ENCODE measurements at places on chromosomes 16 and 17. TPM values are rescaled to one million over a fixed set of nuclear protein-coding genes. Genes with fewer than 3 reads are reported as not detected.

Gene CCL4L2
- total RNA-seq: not detected

DNA sequence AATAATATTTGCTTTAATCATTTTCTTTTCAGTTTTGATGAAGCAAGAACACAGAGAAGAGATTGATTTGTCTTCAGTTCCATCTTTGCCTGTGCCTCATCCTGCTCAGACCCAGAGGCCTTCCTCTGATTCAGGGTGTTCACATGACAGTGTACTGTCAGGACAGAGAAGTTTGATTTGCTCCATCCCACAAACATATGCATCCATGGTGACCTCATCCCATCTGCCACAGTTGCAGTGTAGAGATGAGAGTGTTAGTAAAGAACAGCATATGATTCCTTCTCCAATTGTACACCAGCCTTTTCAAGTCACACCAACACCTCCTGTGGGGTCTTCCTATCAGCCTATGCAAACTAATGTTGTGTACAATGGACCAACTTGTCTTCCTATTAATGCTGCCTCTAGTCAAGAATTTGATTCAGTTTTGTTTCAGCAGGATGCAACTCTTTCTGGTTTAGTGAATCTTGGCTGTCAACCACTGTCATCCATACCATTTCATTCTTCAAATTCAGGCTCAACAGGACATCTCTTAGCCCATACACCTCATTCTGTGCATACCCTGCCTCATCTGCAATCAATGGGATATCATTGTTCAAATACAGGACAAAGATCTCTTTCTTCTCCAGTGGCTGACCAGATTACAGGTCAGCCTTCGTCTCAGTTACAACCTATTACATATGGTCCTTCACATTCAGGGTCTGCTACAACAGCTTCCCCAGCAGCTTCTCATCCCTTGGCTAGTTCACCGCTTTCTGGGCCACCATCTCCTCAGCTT, 45.0 kb downstream of the ESRP2 start:
- DNase-seq: no peak

DNA sequence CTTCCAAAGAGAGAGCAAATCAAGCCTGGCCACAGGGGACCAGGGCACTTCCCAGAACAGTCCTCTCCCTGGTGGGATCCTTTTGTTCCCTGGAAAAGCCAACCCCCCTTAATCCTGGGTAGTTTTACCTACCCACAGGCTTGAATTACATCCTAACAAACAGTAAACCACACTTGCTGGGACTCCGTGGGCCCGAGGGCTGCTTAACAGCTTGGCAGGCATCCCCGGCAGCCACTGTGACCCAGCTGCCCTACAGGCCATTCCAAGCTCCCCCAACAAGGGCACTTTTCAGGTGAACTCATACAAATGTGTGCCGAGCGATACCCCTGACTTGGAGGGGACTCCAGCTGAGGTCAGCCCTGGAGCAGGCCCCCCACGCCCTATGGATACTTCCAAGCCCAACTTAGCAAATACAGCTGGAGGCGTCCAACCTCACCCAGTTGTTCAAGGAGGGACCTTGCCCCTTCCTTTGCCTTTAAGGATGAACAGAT, 26.4 kb downstream of the ADCY9 start:
- DNase-seq: no peak

Gene ABCA6
- not detected for total RNA-seq

DNA sequence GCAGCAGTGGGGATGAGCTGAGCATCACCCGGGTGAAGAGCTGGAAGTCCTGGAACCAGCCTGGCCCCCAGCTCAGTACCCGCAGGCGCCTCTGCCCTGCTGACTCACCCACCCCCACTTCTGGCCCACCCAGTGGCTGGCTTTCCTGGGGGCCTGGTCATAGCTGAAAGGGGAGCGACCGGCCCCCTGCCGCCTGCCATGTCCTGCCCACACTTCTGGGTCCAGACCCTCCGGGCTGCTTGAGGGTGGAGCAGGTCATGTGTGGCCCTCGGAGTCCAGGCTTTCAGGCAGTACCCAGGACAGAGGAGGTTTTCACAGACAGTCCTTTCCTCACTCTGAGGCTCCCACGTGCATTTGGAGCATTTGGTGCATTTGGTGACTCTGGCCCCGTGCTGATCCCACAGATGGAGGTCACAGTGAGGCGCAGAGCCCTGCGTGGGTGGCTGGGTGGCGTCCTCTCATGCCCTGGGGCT, 7.1 kb upstream of the PIEZO1 start:
- DNase-seq: no peak

- no peak for DNase-seq
Measured at GRCh38 chr16:8589900-8590688, at the start of gene TMEM114. Gene TMEM114, minus strand, starts transcription at chr16:8590511. Its CDS starts 673 bp downstream, at chr16:8589838.

- DNase-seq: no peak
Measured at GRCh38 chr16:67936880-67937605, 393 bp upstream of the PSMB10 start.

Gene TAT
- total RNA-seq: not detected

- DNase-seq: no peak
Measured at GRCh38 chr17:68195667-68196393, 52.0 kb upstream of the AMZ2 start.

DNA sequence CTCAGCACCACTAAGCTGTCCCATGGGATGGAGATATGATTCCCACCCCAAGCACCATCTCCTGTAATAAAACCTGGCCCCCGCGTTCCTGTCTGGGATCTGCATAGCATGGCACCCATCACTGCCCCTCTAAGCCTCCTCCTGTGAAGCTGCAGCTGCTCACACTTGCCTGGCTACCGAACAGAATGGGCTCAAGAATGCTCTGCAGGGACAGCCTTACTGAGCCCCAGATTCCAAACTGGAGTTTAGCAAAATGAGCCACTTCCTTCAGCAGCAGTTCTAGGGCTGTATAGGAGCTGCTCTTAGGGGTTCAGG, 256.1 kb downstream of the CPPED1 start:
- DNase-seq: no peak

- DNase-seq: no peak
Measured at GRCh38 chr17:78133971-78134898, 3.7 kb downstream of the TMC8 start.
